ENCODE measurements at places on chromosomes 7 and 10.
A peak's percentile ranks its signal among the peaks of the same experiment; 100 is the strongest.

DNA sequence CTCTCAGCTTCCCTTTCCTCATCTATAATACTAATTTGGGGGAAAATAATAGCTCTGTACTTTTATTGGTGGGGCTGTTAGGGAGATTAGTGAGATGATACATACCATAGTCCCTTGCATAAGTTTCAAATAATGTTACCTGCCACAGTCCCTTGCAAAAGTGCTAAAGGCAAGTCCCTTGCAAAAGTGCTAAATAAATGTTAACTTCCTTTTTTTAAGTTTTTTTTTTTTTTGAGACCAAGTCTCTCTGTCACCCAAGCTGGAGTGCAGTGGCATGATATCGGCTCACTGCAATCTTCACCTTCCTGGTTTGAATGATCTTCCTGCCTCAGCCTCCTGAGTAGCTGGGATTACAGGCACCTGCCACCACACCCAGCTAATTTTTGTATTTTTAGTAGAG, 43.4 kb upstream of the SRGN start:
- DNase-seq, result no peak

DNA sequence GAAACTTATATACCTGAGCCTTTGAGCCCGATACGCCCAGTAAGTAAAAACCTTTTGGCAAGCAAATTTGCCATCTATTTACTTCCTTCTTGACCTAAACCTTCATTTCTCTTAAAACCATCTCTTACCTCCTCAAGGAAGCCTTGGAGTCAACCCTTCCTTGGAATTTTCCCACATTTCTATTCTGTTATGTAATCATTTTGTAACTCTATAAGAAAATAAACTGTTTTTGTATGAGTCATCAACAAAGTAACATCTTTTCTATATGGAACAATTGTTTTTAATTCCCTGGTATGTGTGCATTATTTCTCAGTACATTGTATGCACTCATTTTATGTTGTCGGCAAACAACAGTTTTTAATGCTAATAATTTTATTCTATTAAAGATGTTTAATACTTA, 162.0 kb downstream of the TEX36 start:
- DNase-seq, result no peak

DNA sequence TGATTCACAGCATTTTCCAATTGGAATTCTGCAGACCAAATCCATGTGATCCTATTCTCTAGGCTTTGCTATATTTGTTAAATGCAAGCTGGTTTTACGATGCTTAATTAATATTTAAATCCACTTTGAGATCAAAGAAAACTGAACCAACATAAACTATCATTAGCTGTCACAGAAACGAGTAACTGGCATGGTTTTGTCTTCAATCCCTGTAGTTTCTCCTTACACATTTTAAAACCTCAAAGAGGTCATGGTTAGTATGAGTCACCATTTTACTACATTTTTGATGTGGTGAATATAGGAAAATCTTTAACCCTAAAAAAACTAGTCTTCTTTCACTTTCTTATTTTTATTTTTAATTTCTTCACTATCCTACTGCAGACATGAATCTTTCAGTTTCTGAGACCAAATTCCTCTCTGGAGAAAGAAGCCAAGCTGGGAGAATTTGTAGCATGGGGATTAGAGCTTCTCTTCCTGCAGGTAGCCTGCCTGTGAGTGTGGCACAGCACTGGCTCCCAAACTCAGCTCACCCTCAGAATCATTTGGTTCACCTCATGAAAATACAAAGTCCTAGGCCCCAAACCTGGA, 8.7 kb upstream of the LIPM start:
- no peak for DNase-seq

GRCh38 chr10:10564081-10564794, 453.4 kb upstream of the CELF2 start:
- DNase-seq, result no peak

GRCh38 chr10:21174715-21175495, 277.8 kb upstream of the NEBL start:
- no peak for DNase-seq

DNA sequence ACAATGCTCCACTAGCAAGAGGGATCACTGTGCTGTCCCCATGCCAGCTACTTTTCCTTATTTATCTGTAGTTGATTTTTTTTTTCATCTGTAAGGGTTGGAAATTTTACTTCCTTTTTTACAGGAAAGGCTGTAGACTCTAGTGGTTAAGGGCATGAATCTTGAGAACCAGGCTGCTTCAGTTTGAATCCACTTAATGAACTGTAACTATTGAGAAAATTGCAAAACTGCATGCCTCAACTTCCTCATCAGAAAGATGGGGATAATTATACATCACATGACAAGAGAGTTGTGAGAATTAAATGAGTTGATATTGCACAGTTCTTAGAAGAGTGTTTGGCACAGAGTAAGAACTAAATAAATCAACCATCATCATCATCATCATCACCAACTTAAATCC, 106.4 kb upstream of the GSDME start:
- DNase-seq, result no peak

DNA sequence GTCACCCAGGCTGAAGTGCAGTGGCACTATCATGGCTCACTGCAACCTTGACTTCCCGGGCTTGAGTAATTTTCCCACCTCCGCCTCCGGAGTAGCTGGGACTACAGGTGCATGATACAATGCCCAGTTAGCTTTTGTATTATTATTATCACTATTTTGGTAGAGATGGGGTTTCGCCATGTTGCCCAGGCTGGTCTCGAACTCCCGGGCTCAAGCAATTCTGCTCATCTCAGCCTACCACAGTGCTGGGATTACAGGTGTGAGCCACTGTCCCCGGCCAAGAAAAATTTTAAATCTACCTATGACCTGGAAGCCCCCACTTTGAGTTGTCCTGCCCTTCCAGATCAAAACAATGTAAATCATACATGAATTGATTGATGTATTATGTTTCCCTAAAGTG, 38.8 kb downstream of the CCDC6 start:
- DNase-seq, result no peak

GRCh38 chr10:126749015-126749655, 78.6 kb upstream of the C10orf90 start:
- peak; percentile 47 for DNase-seq

DNA sequence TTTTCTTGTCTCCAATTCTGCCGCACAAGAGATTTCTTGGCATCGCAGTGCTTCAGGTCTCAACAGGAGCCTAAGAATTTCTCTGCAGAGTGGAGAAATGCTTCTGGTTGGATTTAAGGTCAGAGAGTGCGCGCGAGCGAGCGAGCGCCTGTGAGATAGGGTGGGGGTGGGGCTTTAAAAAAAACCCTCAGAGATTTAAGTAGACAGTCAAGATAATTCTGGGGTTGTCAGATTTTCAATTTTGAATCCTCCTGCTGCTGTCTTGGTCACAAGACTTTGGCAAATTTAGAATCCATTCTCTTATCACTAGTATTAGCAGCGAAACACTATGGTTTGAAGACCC, 49.7 kb downstream of the CPEB3 start:
- no peak for DNase-seq

- no peak for DNase-seq
Observed at GRCh38 chr7:26724795-26725194, 139.6 kb downstream of the SKAP2 start.
